WTC11 (cell line): ENCODE measurements at places on chromosomes 3 and 15. TPM values are rescaled to one million over a fixed set of nuclear protein-coding genes. Genes with fewer than 3 reads are reported as not detected.
A peak's percentile ranks its signal among the peaks of the same experiment; 100 is the strongest.

DNA sequence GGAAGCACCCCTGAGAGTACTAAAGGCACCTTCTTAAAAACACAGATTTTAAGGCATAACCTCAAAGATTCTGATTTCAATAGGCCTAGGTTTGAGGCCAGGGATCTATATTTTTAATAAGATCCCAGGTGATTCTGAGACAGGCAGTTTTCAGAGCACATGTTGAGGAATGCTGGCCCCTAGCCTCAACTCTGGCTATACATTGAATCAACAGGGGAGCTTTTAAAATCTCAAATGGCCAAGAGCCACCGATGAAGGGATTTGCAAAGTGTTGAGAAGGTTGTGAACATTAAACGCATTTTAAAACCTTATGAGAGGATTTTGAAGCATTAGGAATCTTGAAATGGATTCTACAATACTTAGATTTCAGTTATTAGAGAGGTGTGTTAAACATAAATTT lies 268.8 kb upstream of the ARHGEF26 start:
- no peak for DNase-seq

The ECE2 gene
- 0.46 to 1.2 TPM (median 0.64 TPM) in 3 replicates for total RNA-seq

DNA sequence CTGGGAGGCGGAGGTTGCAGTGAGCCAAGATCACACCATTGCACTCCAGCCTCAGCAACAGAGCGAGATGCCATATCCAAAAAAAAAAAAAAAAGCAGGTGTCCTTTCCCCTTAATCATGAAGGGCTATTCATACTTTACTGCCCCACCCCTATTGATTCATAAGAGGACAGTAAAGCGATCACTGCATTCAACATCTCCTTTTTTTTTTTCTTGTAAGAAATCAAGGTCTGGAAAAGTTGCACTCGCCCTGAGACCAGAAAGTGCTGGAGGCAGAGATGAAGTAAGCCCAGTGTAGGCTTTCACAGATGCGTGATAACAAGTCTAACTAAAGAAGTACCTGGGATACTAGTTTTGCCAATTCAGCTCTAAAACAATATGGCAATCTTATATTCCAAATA lies 24.2 kb downstream of the B3GNT5 start:
- no peak for DNase-seq

The LPCAT4 gene
- total RNA-seq = 68.6 to 97.2 TPM (median 70.6 TPM) in 3 replicates

The SPINK8 gene
- not detected in 3 replicates for total RNA-seq

The ROBO2 gene
- 11.7 to 12.4 TPM (median 12.0 TPM) in 3 replicates for total RNA-seq

The GRAMD1C gene
- 2.6 to 3.5 TPM (median 2.8 TPM) in 3 replicates for total RNA-seq

- no peak for DNase-seq
Measured at GRCh38 chr3:197748597-197749314, 927 bp upstream of the FYTTD1 start.

DNA sequence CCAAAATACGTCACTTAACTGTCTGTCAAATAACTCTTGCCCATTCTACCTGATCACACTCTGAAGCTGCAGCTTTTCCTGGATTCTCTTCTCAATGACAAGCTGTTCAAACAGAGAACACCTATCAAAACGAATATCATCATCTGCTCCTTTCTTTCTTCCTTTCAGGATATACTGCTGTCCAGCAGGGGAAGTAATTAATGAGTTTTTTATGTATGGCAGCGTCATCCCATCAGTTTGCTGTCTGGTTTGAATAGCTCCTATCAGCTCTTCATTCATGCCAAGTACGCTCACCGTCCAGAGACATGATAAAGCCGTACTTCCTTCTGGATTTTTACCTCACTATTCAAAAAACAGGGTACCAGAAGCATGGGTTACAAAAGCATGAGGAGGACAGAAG lies at the start of gene CHRM5:
Gene CHRM5, plus strand, starts transcription at position 274 of the 400 bp plus-strand sequence. CDS start 94,221 bp downstream, outside the sequence.
- DNase-seq = no peak

GRCh38 chr15:56699743-56700142 lies 33.6 kb downstream of the ZNF280D start:
- DNase-seq = no peak

The CERS3 gene
- total RNA-seq = 0.74 to 1.5 TPM (median 0.94 TPM) in 3 replicates

DNA sequence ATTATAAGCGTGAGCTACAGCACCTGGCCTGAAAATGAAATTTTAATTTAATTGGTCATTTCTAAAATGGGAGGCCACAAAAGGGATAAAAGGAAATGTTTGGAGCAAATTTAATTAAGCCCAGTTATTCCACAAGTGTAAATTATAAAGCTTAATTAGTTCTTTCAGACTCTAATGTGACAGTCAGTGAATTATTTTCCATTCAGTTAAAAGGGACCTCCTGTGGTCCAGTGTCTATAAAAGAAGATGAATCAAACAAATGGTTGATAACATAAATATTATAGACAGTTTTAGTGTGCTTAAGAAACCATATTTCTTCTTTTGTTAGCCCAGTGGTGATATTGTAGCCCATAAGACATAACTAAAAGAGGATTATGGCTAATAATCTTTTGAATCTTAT lies 66.4 kb downstream of the CNOT10 start:
- DNase-seq = no peak

The ROBO1 gene
- 90.9 to 107 TPM (median 104 TPM) in 3 replicates for total RNA-seq

The SPESP1 gene
- total RNA-seq = not detected in 3 replicates

The P2RY12 gene
- not detected in 3 replicates for total RNA-seq

The CCDC39 gene
- total RNA-seq = 0.44 to 0.98 TPM in 2 of 3 replicates, not detected in the other

DNA sequence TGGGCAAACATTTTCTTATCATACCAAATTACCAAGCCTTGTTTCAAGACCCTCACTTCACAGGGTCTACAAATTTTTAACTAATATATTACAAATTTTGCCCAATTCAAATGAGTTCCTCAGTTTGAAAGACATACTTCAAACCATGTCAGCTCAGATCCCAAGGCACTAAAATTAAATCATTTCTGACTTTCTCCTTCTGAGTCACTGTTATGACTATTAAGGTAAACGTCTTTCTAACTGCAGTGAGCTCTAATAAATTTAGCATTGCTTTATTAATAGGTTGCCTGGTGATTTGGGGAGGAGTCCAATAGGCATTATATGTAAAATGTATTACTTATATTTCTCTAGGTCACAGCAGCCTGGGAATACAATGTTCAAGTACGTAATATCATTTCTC lies 158.2 kb upstream of the ARHGEF26 start:
- DNase-seq = no peak

DNA sequence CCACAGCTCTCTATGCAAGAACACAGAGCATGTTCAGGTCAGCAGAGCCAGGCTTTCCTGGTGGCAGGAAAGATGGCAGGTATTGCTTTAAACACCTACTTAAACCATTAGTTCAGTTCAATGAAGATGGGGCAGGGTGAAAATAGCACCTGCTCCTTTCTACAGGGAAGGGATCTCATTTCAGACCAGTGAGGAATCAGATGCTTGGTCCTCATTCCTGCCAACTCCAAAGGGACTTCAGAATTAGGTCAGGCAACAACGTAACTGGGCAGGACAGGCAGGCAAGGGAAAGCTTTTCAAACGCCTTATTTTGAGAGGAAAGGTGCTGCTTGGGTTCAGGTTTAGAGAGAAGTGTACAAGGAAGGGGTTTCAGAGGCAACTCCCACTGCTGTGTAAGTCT lies 12.6 kb upstream of the RPS17 start:
- no peak for DNase-seq

GRCh38 chr3:114333180-114333922 lies 39.5 kb downstream of the TIGIT start:
- DNase-seq = no peak

The FRMD5 gene
- total RNA-seq = 10.5 to 14.1 TPM (median 10.5 TPM) in 3 replicates

The PARP14 gene
- total RNA-seq = 15.9 to 17.6 TPM (median 16.8 TPM) in 3 replicates

The ARNT2 gene
- 5.0 to 7.0 TPM (median 5.7 TPM) in 3 replicates for total RNA-seq

GRCh38 chr15:32750979-32751378 lies 33.2 kb downstream of the GREM1 start:
- no peak for DNase-seq

- no peak for DNase-seq
Measured at GRCh38 chr3:136255672-136256406, 5.7 kb downstream of the PCCB start.

- peak; percentile 42 for DNase-seq
Measured at GRCh38 chr3:36944641-36945270, at the start of gene TRANK1. Gene TRANK1, minus strand, starts transcription at chr3:36945054. Its CDS starts 245 bp downstream, at chr3:36944809.

DNA sequence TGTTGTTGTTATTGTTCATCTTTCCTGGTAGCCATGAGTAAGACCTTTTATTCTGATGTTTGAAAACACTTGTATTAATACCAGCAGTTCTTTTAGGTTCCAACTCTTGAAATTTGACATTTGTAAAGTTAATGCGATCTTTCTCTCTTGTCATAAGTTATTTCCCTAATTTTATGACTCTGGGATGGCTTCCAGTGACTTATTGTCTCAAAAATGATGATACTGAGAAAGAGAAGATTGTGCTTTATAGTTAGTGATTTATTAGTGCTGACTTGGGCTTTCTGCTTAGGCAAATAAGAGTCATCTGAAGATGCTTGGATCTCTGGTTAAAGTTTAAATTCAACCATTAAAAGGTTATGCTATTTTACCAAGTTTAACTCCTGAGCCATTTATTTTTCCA lies 715.2 kb downstream of the GRM7 start:
- DNase-seq = no peak

DNA sequence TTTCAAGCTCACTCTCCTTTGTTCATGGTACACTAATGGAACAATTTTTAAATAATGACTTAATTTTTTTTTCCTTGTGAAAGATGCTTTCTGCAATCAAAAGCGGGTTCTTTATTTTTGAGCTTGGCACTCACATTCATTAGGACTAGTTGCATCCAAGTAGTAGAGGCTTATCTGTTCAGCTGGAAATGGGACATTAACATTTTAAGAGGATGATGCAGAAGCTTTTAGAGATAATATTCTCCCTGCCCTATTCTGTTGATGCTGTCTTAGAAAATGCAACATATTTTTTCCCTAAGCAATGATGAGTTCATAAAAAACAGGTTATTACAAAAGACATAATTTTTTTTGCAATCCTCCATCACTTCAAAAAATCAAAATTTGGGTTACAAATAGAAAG lies 900.6 kb downstream of the NTRK3 start:
- DNase-seq = no peak

DNA sequence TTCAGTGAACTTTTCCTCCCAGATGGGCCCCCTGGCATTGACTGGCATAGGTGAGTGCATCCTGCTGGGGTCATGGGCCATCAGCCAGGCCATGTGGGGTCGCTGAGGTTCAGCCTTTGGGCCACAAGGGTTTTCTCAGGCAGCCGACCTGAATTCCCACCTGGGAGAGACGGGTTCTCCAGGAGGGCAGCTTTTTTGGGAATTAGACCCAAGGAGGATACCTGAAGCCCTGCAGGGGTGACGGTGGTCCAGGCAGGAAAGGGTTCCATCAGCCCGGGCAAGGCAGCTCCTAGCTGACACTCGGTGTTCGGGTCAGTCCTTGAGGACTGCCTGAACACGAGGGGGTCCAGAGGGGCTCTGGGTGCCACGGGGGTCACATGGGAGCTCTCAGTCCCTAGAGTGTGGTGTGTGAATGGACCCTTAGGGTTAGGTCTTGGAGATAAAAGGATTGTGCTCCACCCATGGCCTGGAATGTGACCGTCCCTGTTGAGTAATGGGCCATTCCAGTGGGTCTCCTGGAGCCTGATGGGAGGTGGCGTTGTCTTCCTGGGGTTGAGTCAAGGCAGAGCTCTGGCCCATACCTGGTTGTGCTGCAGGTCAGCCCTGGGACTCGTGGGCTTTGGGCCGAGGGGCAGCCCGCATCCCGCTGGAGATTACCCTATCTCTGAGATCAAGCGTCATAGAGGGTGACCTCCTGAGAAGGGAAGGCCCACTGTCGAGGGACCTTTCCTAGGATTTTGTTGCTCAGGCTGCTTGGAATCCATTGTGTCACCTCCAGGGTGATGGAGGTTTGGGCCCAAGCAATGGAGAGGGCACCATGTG lies 192.8 kb downstream of the UBE3A start:
- peak; percentile 1 for DNase-seq

DNA sequence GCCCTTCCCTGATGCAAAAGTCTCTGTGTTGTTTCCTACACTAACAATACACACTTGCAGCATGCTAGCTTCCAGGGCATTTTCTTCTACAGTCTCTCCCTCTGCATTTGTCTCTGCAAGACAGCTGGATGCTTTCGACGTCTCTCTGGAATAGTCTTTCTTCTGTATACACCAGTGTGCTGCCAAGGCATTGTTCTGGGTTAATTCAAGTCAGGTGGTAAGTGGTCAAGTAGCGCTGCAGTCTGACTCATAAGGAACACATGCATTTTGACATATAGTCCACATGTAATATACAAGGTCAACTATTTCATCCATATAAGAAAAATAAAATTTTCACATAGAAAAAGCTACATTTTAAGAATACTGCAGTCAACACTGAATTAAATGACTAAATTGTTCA lies 92.7 kb downstream of the MYLK start:
- DNase-seq = no peak

The SPTBN5 gene
- total RNA-seq = 1.2 to 2.3 TPM (median 2.0 TPM) in 3 replicates
